ENCODE measurements at places on chromosomes 16 and 17.
A peak's percentile ranks its signal among the peaks of the same experiment; 100 is the strongest.

DNA sequence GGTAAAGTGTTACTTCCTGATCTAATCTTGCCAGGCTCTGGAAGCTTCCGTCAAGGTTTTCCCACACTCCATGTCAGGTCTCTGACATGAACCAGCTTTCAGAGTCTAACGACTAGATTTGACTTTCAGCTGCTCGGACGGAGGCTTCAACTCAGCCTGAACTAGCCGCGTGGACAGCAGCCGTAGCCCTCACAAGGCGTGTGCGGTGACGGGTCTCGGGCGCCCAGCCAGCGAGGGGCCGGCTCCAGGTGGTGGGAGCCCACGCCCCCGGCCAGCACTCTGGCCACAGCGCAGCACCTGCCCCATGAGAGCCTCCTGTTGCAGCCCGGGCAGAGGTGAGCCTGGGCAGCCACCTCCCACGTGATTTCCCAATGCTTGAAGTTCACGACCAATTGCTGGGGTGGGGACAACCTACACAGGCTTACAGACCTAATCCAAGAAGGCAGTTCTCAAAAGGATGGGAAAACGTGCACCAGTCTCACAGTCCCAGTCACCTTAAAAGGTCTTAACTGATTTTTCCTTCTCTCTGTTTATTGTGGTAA lies 45.5 kb downstream of the TBC1D16 start:
- H3K4me3 ChIP-seq: no peak overlapping the region
- peaks cover 59% of the 10 kb centered on the region for H3K4me1 ChIP-seq
- no peak for DNase-seq
- no peak overlapping the region for H3K27ac ChIP-seq

DNA sequence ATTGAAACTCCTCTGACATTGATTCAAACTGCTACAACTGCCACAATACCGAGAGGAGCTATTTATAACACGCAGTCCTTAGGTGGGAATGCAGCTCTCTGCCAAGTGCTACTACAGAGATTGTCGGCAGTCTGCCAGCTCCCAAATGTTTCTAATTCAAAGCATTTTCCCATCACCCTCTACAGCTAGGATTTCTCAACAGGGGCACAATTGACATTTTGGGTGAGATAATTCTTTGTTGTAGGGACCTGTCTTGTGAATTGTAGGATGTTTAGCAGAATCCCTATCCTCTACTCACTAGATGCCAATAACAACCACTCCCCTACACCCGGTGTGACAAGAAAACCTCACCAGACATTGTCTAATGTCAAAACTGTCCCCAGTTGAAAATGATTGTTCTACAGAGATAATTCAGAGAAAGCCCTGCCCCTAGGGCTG lies 7.8 kb upstream of the N4BP1 start:
- peaks cover 17% of the 10 kb centered on the region for H3K4me1 ChIP-seq
- H3K27me3 ChIP-seq: no peaks in the 10 kb centered on the region
- no peak for DNase-seq
- H3K4me3 ChIP-seq: no peak overlapping the region
- H3K36me3 ChIP-seq: no peaks in the 10 kb centered on the region

DNA sequence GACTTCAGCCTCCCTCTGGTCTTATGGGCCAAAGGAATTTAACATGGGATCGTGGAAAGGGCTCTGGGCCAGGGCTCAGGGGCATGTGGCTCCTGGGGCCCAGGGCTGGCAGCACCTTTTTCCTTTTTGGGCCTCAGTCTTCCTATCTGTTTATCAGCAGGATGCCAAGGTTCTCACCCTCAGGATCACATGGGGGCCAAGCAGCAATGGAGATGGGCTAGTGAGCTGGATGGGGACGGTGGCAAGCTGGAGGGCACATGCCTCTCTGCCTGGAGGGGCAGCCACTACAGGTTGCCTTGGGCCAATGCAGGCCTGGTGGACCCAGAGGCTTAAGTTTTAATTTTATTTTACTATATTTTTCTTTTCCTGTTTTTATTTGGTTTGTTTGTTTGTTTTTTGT lies 95.4 kb downstream of the CYLD start:
- peaks cover 8% of the 10 kb centered on the region for H3K27me3 ChIP-seq
- peaks cover 26% of the 10 kb centered on the region for H3K4me1 ChIP-seq
- H3K27ac ChIP-seq: no peak overlapping the region

- H3K27me3 ChIP-seq: no peaks in the 10 kb centered on the region
- H3K36me3 ChIP-seq: peaks cover 3% of the 10 kb centered on the region
- peaks cover 6% of the 10 kb centered on the region for H3K4me1 ChIP-seq
- no peak overlapping the region for H3K27ac ChIP-seq
- no peak for DNase-seq
Observed at GRCh38 chr16:15798671-15799070, 58.2 kb downstream of the MYH11 start.

GRCh38 chr16:84680843-84681629 lies 18.8 kb upstream of the USP10 start:
- DNase-seq: no peak
- H3K27me3 ChIP-seq: no peaks in the 10 kb centered on the region
- peaks cover 34% of the 10 kb centered on the region for H3K4me1 ChIP-seq
- H3K27ac ChIP-seq: no peak overlapping the region

DNA sequence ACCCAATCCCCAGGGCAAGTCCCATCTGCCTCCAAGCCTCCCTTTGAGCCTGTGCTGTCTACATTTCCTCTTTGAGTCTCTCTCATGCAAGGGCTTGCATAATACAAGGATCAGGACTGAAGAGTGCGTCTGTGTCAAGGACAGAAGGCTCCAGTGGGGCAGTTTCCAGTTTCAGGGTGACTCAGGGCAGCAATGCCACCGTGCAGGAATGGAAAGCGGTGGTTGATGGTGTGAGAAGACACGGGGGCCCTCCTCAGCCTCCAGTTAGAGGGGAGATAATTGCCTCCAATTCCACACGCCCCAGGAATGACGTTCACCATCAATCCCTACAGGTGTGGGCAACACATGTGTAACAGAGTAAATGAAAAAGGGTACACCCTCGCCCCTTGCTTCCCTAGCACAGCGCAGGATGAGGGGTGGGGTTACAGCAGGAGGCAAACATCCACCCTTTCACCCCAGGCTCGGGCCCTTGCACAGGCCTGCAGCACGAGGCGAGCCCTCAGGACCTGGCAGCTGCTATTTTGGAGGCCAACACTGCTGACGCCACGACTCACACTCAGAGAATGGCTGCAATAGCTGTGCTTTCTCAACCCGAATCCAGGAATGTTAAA lies 24.8 kb upstream of the SLC25A19 start:
- DNase-seq: no peak
- no peak overlapping the region for H3K4me3 ChIP-seq
- H3K27ac ChIP-seq: peak overlapping the region; percentile 36
- no peaks in the 10 kb centered on the region for H3K27me3 ChIP-seq

DNA sequence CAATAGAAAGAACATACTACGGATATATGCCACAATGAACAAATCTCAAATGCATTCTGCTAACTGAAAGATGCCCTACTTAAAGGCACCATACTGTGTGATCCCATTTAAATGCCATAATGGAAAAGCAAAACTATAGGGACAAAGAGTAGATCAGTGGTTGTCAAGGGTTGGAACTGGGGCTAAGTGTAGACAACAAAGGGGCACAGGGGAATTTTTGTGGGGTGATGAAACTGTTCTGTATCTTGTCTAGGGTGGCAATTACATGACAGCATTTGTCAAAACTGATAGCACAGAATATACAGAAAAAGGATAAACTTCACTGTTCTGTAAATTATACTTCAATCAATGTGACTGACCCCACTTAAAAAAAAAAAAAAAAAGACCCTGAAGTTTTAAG lies 17.7 kb downstream of the GFOD2 start:
- no peak for DNase-seq
- H3K27me3 ChIP-seq: no peaks in the 10 kb centered on the region
- H3K4me1 ChIP-seq: no peaks in the 10 kb centered on the region
- no peak overlapping the region for H3K27ac ChIP-seq
- H3K4me3 ChIP-seq: no peak overlapping the region
- peaks cover 6% of the 10 kb centered on the region for H3K36me3 ChIP-seq

DNA sequence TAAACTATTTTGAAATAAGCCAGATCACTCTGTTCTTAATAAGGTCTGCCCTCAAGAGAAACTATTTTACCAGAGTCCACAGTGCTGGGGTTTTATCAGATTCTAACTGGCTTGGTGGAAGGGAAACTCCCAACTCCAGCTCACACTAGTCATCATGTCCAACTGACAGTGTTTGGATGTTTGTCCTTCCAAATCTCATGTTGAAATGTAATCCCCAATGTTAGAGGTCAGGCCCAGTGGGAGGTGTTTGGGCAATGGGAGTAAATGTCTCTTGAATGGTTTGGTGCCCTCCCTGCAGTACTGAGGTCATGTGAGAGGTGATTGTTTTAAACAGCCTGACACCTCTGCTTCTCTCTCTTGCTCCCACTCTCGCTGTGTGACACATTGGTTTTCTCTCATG lies 1301.0 kb upstream of the CDH8 start:
- no peak overlapping the region for H3K4me3 ChIP-seq
- peaks cover 24% of the 10 kb centered on the region for H3K4me1 ChIP-seq
- H3K27me3 ChIP-seq: no peaks in the 10 kb centered on the region
- no peaks in the 10 kb centered on the region for H3K36me3 ChIP-seq
- no peak for DNase-seq

DNA sequence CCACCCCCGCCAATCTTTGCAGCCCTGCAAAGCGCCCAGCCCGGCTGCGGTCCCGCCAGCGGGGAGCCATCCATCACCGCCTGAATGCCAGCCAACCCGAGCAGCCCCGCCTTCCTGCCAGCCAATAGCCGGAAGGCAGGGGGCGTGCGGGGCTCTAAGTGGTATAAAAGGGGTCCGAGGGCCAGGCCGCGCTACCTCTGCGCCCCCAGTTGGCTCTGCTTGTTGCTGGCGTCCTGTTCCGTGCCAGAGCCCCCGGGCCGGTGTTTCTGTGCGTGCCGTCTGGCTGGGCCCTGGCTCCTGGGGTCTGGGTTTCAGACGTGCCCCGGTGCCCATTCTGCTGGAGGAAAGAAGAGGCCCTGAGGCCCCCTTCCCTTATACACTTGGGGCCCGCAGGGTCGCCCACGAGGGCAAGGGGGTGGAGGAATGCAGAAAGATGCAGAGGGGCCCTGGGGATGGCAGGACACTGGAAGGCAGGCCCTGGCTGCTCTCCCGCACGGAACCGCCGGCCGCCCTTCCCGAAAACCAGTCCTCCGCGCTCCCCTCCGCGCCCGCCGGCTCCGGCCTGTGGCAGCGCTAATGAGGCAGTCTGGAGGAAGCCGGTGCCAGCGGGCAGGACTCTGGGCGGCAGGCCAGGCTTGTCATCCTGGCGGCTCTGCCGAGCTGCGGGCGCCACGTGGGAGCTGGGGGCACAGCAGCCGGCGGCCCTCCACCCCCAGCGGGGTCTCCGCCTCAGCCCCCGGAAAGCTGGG lies 14.0 kb downstream of the COPZ2 start:
- peaks cover 38% of the 10 kb centered on the region for H3K27me3 ChIP-seq
- DNase-seq: peak; percentile 93
- no peak overlapping the region for H3K27ac ChIP-seq
- H3K36me3 ChIP-seq: no peaks in the 10 kb centered on the region
- peak overlapping the region; percentile 84 for H3K4me3 ChIP-seq

GRCh38 chr16:27208796-27209195 lies 5.5 kb downstream of the KDM8 start:
- no peaks in the 10 kb centered on the region for H3K27me3 ChIP-seq
- H3K4me1 ChIP-seq: peaks cover 5% of the 10 kb centered on the region
- H3K27ac ChIP-seq: no peak overlapping the region
- no peak overlapping the region for H3K4me3 ChIP-seq
- H3K36me3 ChIP-seq: peaks cover 8% of the 10 kb centered on the region

GRCh38 chr16:74901606-74902005 lies 83.3 kb downstream of the WDR59 start:
- H3K27ac ChIP-seq: no peak overlapping the region
- H3K36me3 ChIP-seq: peaks cover 39% of the 10 kb centered on the region
- peaks cover 15% of the 10 kb centered on the region for H3K4me1 ChIP-seq
- DNase-seq: no peak
- no peak overlapping the region for H3K4me3 ChIP-seq

GRCh38 chr16:2358811-2359210 lies 18.3 kb upstream of the ABCA3 start:
- no peak overlapping the region for H3K27ac ChIP-seq
- H3K4me3 ChIP-seq: no peak overlapping the region
- H3K4me1 ChIP-seq: no peaks in the 10 kb centered on the region
- DNase-seq: no peak
- peaks cover 11% of the 10 kb centered on the region for H3K27me3 ChIP-seq

GRCh38 chr17:70278844-70279462 lies 109.6 kb downstream of the KCNJ2 start:
- H3K4me3 ChIP-seq: no peak overlapping the region
- H3K27me3 ChIP-seq: no peaks in the 10 kb centered on the region
- no peak overlapping the region for H3K27ac ChIP-seq
- peaks cover 5% of the 10 kb centered on the region for H3K4me1 ChIP-seq

GRCh38 chr17:81517339-81518112 lies 4.9 kb upstream of the ACTG1 start:
- H3K4me3 ChIP-seq: peak overlapping the region; percentile 57
- no peaks in the 10 kb centered on the region for H3K36me3 ChIP-seq
- peaks cover 27% of the 10 kb centered on the region for H3K4me1 ChIP-seq
- H3K27ac ChIP-seq: no peak overlapping the region
- peaks cover 36% of the 10 kb centered on the region for H3K27me3 ChIP-seq

DNA sequence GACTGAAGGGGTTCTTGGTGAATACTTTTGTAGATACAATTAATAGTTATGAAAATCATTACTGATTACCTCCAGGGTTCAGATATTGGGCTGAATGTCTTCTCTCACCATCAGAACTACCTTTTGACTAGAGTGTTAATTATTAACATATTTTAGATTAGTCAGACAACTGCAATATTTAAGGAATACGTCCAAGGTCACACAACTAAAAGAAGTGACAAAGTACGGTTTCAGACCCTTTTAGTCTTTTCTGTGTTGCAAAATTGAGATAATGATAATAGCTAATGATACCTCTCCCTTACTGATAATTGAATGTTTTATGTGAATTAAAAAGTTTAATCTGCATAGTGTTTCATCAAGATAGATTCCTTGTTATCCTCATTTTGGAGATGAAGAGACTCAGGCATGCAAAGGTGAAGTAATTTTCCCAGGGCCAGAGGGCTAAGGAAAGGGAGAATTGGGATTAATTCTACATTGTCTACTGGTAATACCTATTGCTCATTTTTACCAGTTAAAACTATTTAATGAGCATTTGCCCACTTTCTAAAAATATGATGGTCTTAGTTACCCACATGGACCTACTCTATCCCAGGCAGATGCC lies 107.3 kb downstream of the WWOX start:
- no peak overlapping the region for H3K27ac ChIP-seq
- no peaks in the 10 kb centered on the region for H3K36me3 ChIP-seq
- H3K4me3 ChIP-seq: no peak overlapping the region

Data from WTC11 (cell line).